Panc1 (cell line): ENCODE measurements at places on chromosomes 2 and 18.

DNA sequence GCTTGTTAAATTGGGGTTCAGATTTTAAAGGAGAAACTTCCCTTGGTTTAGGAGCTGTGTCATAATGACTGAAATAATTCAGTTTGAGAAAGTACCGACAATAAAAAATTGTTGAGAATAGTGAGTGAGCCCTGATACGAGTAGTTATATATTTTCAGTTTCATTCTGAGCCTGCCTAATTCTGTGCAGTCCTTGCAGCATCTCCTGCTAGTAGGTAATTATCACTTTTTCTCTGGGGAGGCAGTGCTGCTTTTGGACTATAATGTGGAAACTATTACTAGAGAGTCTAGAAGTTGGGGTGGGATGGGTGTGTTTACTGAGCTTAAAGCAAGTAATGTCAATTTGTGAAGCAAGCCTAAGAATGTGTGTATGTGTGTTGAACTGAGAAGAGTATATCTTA lies 21.7 kb downstream of the ZNF638 start:
- DNase-seq: no peak

- DNase-seq: no peak
Measured at GRCh38 chr2:68103709-68104055, 40.9 kb upstream of the C1D start.

DNA sequence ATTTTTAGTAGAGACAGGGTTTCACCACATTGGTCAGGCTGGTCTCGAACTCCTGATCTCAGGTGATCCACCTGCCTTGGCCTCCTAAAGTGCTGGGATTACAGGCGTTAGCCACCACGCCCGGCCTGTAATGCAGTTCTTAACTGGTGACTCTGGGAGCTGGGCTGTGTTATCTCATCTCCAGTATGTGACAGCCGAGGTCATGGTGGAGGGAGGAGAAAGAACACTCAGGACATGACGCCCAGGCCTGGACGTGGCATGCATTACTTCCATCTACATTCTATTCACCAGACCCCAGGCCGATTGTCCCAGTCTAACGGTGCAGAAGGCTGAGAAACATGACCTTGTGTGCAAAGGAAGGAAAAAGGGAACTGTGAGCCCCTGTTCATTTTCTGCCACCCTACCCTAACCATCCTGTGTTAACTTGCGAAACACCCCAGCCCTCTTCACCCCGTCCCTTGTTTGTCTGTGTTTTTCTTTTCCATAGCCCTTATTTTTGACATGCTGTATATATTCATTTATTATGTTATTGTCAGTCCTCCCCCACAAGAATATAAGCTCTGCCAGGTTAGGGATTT lies 88.1 kb upstream of the ASAP2 start:
- DNase-seq: no peak

- DNase-seq: no peak
Measured at GRCh38 chr18:63648241-63648640, 4.2 kb upstream of the SERPINB4 start.

- DNase-seq: no peak
Measured at GRCh38 chr18:76491473-76491775, 3.6 kb downstream of the ZNF516 start.

DNA sequence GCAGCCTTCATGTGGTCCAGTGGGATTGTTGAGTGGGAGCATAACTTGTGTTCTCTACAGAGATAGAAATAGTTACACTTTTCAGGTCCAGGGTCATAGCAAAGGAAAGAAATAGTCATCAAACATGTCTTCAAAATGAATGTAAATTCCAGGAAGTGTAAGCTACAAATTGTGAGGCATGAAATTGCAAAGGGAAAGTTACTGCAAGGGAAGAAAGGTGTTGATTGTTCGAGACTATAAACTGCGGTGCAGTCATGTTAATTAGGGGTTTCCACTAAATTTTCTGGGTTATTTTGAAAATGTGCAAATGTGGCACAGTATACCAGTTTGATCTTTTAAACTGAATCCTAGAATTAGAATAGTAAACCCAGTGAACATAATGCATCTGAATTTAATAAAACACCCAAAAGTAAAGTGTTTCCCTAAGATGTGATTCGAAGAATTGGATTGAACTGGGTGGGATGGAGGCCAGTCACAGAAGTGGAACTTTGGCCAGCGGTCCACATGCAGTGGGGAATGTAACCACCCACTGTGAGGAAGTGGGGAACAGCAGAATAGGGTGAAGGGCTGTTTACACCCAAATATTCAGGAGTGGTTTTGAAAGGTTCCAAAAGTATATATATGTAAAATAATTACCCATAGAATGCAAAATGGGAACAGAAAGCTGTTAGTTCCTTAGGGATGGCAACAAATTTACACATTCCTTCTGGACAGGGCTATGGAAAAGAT lies 126.5 kb upstream of the CCDC68 start:
- DNase-seq: no peak

DNA sequence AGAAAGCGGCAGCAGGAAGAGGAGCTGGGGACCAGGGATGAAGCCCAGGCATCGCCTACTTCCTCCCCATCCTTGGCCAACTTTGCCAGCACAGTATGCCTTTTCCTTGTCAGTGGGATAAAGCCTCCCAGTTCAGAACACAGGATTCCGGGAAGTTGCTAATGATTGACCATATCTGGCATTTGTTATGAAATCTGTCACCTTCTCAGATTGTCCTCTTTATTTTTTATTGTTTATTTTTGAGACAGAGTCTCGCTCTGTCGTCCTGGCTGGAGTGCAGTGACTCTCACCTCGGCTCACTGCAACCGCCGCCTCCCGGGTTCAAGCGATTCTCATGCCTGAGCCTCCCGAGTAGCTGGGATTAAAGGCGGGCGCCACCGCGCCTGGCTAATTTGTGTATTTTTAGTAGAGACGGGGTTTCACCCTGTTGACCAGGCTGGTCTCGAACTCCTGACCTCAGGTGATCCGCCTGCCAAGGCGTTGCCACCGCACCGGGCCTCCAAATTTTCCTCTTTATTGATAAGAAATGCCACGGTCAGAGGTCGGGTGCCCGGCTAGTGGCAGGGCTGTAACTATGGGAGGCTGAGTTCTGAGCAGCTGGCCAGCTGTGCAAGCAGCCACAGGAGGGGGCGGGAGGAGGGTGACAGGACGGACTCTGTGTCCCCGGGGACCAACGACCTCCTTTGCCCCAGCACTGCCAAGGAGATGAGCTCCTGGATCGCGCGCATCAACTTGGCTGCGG lies 24.4 kb downstream of the PSD4 start:
- no peak for DNase-seq

GRCh38 chr18:29494371-29494770 lies 1317.4 kb upstream of the CDH2 start:
- no peak for DNase-seq

DNA sequence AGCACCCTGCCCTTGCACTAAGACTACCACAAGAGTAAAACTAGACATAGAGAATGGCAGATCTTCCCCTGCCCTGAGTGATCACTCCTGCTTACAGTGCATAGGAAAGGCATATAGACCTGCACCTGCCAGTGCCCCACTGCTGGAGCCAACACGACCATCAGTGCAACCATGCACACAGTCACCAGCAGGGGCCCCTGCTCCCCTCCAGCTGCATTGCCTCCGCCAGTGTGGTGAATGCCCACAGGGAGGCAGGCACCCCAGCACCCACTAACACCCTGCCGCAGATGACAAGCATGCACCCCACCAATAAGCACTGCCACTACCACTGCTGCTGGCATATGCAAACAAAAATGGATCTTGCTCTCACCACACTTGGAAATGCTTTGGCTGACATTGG lies 478.8 kb downstream of the ADCYAP1 start:
- DNase-seq: no peak

DNA sequence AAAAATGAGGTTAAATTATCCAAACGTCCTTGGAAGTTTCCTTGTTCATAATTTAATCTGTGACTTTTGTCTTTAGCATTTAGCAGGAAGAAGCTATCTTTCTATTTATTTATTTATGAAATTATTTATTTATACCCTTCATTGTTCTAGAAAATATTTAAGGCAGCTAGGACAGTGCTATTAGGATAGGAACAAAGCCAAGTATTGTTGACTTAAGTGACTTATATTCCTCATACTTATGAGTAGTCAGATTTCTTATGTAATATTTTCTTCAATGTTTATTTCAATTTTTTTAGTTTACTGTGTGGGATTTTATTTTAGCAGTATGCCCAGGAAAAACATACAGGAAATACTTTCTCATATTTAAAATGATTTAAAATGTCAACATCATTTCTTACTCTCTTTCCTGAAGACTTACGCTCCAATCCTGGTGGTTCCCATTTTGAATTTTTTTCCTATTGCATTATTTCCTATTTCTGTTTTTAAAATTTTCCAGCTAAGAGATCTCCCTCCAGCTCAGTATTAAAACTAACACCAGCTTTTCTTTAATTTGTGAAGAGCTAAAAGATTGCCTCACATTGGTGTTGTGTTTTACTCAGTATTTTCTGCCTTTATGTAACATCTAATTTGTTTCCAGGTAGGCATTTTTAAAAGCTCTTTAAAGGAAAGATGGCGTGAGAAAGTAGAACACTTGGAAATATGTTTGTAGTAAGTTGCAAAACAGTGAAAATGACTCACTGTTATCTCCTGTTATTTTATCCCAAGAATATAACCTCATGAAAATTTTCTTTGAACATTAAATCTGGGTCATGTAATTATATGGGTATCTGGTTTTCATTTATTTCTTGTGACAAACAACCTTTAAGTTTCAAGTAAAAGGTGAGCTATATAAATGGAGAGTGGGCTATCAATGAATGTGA lies 32.2 kb downstream of the MAPRE2 start:
- DNase-seq: no peak

DNA sequence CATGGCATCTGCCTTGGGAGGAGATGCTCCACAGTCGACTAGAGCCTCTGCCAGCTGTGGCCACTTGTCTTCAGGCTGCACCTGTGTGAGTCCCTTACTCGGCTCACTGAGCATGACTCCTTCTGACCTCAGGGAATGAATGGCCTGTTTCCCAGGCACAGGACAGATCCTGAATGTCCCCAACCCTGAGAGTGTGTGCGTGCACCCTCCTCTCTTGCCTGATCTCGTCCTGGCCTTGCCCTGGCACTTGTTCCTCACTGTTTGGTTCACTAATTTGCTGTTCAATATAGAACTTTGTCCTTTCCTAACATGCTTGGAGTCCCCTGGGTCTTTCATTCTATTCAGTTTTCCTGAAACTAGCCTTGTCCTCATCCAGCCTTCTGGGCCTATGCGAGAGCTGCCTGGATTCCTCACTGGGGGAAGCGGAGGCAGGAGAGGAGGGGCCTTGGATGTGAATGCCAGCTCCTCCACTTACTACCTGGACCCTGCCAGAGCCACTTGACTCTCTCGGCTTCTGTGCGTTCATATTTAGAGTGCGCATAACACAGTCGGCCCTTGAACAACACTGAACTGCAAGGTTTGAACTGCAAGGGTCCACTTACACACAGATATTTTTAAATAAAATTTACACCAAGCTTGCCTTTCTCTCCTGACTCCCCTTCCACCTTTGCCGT lies 184.8 kb downstream of the ACKR3 start:
- DNase-seq: no peak

GRCh38 chr2:204072443-204073324 lies 136.1 kb downstream of the ICOS start:
- DNase-seq: no peak

DNA sequence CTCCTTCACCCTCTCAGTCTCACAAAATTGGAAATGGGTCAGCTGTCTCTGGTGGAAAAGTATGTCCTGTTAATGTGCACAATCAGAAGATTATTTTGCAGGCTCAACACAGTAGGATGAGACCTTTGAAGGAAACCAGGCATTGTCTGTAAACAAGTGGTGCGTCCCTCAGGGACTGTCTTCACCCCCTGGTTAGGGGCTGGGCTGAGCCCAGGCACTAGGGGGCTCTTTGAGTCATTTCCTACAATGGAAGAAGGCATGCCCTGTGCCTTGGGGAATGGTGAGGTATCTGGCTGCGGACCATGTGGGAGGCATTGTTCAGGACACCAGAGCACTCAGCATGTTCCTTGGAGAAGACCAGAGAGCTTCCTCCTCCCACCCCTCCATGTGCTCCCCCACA lies 26.8 kb downstream of the PKDCC start:
- no peak for DNase-seq

DNA sequence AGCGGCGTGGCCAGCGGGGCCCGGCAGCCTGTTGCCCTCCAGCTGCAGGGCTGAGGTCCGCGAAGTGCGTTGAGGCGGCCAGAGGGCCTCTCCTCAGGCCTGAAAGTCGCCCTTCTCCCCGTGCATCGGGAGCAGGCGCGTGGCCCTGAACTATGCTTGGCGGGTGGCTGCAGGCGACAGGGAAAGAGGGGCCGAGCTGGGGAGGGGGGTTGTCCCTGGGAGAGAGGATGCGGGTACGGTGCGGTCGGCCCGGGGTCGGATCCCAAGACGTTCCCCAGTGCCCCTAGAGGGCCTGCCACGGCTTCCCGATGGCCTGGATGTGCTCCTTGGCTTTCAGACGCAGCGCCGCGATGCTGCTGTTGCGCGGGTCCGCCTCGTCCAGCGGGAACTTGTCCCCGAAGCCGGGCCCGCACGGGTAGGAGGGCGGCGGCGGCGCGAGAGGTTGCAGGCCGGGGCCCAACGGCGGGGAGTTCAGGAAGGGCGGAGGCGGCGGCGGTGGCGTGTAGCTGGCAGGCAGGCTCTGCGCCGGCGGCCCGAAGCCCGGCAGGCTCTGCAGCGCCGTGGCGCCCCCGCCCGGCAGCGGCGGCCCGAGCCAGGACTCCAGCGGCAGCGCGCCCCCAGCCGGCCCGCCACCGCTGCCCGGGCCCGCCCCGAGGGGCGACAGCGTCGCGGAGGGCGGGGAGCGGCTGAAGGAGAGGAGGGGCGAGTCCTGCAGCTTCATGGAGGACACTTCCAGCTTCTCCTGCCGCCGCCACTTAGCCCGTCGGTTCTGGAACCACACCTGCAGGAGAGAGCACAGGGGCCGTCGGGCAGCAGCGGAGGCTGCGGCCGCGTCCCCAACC lies 4.3 kb downstream of the RAX start:
- DNase-seq: no peak

GRCh38 chr2:26891-27290 lies 19.4 kb downstream of the FAM110C start:
- DNase-seq: no peak

GRCh38 chr2:33042265-33042664 lies 95.5 kb downstream of the LTBP1 start:
- DNase-seq: no peak
